ENCODE measurements at places on chromosomes 2 and 18.

GRCh38 chr2:155633887-155634570, 698.5 kb downstream of the NR4A2 start:
- DNase-seq: no peak

DNA sequence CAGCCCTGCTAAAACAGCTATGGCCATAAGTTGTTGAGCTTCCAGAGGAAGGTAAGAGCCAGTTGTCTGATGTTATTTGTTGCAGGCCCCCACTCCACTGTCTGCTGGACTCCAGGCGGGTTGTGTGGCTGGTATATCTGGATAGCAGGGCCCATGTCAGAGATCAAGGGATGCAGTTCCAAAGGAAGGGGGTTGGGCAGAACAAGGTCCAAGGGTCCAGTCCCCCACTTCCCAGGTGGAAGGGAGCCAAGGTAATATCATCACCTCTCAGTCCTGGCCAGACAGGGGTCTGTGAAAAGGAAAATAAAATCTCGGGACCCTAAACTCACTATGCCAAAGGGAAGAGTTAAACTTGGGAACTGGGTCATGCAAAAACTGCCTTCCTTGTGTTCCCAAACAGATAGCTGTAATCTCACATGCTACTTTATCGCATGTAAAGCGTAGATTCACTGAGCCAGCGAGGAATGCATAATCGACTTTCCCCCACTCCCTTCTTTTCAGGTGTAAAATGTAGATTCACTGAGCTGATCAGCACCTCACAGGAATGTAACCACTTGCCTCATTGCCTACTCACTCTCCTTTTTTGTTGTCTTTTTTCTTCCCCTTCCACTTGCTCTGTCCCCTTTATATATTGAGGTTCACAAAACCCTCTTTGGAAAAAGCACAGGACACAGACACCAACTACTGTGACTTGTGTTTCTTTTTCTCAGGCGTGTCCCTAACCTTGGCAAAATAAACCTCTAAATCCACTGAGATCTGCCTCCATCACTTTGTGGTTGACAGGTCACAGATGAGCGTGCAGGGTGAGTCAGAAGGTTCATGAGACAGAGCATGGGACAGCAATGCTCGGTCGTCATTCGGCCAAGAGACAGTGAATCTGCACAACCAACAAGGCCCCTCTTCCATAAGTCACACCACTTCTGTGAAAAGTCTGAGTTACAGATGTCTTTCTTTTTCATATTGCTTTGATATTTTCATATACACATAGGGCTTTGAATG, 255.3 kb upstream of the SIX2 start:
- peak; percentile 35 for DNase-seq

DNA sequence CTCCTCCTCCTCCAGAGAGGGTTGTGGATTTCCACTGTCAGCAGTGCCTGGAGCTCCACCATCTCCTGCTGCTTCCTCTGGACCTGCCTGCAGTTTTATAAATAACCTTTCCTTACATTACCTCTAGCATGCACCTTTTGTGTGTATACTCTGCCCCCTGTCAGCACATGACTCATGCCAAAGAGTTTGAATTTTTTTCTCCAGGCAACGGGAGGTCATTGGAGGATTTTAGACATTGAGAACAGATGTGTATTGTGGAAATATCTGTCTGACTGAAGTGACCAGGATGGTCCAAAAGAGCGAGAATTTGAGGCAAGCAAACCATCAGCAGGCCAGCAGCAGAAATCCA, 31.7 kb downstream of the IL37 start:
- DNase-seq: no peak

GRCh38 chr2:16315458-16315835, 350.2 kb downstream of the CYRIA start:
- no peak for DNase-seq

DNA sequence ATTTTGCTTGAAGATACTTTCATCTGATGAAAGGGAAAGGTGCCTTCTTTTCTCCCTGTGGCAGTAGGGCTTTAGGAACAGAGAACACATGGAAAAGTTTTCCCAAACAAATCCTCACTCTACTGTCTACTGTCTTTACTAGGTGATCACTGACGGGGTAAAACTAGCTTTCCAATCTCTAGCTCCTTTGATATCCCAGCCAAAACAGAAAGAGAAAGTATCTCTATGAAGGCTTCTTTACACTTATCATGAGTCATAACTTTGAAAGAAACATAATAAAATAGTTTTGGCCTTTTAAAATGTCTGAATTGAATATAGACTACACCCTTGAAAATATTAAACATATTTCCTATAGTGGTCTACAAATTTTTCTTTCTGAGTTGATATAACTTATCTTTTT, 214.5 kb downstream of the DSEL start:
- DNase-seq: peak; percentile 42

DNA sequence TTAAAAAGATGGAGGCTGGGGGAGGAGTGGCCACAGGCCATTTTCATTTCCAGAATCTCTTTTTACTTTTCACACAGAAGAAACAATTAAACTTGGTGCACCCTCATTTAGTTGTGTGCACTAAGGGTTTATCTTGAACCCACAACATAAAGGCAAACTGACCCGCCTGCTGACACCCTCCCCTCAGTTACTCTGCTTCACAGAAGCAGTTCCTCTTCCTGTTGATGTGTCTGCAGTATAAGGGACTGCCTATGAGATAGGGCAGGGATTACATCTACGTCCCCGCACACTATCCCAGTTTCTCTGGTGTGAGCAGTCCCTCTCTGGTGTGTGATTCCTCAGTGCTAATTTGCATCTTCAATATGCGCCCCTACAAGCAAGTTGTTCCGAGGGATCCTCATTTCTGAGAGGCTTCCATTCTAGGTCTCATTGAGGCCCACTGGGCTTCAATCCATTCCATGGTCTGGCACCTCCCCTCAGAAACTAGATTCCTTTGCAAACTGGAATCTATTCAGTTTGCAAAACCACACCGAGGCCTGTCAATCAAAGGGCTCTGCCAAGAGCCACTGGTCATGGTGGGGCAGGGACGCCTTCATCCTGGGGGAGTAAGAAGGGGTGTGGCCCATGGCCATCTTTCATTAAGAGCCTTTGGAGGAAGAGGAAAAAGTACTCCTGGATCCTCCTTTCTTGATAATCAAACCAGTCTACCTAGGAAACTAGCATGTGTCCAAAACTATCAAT, 12.3 kb downstream of the CREG2 start:
- no peak for DNase-seq

DNA sequence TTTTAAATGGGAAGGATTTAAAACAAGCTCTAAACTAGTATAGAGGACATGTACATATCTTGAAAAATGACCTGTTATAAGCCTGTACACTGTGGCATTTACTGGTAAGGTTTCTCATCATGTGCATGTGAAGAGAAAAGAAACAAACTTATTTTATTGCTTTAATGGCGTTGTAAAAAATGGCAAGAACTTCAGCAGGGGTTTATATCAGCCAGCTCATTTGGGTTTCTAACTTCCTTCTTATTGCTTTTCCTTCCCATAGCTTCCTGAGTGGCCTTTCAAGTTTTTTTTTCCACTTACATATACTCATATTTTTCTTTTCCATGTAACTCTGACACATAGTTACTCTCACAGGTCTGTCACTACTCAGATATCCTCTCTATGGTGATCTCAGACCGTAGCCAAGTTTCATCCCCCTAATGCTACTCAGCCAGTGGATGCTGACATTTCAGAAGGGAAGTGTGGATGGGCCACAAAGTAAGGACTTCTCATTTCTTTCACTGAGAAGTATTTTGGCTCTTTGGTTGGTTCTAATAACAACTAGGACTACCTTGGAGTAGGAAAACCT, 198.2 kb downstream of the PARD3B start:
- no peak for DNase-seq

GRCh38 chr18:5159080-5159479, 38.0 kb downstream of the AKAIN1 start:
- no peak for DNase-seq

DNA sequence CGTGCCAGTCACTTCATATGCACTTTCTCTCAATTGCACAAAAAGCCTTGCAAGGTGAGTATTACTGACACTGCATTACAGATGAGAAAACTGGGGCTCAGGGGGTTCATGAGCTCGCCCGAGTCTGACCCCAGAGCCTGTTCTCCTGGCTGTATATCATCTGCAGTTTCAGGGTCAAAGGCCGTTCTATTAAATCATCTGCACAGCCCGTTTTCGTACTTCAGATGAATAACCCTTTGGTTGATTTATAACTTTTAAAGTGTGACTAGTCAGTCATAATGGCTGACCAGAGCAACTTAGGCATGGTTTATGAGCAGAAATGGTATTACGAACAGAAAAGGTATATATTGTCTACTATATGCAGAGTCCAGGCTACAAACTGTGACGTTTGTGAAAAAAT, 35.3 kb upstream of the NPAS2 start:
- DNase-seq: no peak

DNA sequence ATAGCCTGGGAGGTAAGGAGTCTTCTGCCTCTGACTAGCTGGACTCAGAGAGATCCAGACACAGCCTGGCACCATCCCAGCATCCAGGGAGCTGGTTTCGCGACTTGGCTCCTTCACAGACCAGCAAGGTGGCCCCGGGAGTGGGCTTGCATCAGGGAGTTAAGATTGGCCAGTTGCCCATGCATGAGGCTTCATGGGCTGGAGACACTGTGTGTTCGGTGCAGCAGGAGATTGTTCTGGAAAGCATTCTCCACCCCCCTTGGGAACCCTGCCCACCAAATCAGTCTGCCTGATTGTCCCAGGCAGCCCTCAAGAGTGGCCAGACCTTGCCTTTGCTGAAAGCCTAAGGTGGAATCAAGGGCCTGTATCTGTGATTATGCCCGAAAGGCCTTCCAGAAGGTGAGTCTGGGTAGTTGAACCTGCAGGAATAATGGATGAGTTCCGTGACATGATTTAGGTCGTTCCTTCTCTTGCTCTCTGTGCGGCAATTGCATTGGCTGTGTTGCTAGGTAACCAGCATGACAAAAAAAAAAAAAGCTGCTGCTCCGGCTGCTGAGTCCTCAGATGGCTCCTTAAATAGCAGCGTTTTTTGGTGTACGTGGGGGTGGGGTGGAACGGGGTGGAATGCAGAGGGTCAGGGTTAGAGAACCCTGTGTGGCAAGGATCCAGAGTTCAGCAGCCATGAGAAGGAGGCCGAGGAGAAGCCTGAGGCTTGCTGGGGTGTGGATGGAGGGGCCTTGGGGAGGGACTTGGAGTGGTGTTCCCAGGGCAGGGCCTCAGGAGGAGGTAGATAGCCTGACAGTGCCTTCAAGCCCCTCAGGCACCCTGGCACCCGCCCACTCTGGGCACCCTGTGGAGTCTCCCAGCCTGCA, 93.0 kb upstream of the MCFD2 start:
- DNase-seq: peak; percentile 46

DNA sequence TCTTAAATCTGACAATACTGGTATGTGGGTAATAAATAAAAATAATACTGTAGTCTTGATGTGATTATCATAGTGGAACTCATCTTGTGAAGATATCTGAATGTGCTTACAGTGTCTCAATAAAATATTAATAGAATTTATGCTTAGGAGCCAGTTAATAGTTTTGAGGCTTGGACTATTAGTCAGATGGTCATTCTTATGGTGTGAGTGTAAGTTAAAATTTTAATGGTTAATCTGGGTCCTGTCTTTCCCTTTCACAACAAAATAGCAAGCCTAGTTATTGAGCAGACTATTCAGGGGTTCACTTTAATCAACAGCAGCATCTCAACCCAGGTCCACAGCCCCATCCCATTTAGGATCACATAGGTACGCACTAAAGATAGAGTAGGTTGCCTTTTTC, 138.9 kb downstream of the HAUS1 start:
- no peak for DNase-seq

DNA sequence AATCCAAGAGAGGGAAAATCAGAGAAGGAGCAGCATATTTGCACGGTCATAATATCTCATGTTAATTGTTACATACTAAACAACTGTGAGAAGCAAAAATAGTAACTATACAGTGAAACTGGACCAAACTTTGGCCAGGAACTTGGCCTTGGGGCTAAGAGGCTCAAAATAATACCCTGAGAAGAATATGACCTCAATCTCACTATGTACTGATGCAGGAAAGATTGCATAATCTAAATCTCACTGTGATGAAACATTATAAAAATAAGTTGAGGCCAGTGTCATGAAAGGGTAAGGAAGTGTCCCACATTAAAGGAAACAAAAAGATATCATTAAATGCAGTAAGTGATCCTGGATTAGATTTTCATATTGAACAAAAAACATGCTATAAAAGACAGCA, 36.5 kb downstream of the ZRANB3 start:
- DNase-seq: peak; percentile 36

DNA sequence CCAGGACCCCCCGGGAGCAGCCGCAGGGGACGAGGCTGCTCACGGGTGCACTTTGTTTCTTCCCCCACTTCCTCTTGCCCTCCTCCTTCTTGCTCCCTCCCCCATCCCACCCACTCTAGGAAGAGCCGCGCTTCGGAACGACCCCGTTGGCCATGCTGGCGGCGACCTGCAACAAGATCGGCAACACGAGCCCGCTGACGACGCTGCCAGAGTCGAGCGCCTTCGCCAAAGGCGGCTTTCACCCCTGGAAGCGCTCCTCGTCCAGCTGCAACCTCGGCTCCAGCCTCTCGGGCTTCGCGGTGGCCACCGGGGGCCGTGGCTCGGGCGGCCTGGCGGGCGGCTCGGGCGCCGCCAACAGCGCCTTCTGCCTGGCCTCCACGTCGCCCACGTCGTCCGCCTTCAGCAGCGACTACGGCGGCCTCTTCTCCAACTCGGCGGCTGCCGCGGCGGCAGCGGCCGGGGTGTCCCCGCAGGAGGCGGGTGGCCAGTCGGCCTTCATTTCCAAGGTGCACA, 1.3 kb downstream of the SP9 start:
- no peak for DNase-seq

GRCh38 chr18:23690505-23691068, 1.3 kb downstream of the LAMA3 start:
- DNase-seq: no peak

GRCh38 chr2:222292149-222293134, 6.4 kb downstream of the PAX3 start:
- no peak for DNase-seq

DNA sequence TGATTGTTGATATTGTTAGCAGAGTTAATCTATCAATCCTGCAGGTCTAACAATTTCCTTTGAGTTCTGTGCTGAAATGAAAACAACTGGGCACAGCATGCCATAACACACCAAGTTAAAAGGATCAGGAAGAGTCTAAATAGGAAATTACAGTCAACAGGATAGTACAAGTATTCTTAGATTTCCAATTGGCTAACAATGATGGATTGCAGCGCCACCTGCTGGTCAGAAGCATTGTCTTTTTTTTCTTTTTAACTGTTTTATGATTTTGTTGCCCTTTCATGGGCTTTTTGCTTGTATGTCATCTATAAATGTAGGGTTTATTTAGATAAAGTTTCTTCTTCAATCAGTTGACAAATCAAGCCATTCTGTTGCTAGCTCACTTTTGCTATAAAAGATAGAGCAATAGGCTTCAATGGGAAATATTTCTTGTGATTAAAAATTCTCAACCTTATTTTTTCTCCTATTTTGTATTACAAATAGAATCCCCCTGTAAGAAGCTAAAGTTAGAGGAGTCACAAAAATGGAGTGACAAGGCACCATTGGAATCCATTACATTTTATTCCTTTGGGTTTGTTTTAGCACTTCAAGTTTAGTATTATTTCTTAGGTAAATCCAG, 40.8 kb upstream of the RPRM start:
- DNase-seq: peak; percentile 25
